ENCODE measurements at places on chromosomes 3 and 15. TPM values are rescaled to one million over a fixed set of nuclear protein-coding genes. Genes with fewer than 3 reads are reported as not detected.

The GCSAM gene
- total RNA-seq = not detected

The RTP4 gene
- total RNA-seq = 2.9 TPM

The GP9 gene
- total RNA-seq = not detected

The PIGZ gene
- total RNA-seq = 2.1 TPM

The FRMD5 gene
- 1.8 TPM for total RNA-seq

The ANKUB1 gene
- total RNA-seq = not detected

The AGBL1 gene
- not detected for total RNA-seq

The CACNA1D gene
- total RNA-seq = not detected

The HYAL1 gene
- 2.8 TPM for total RNA-seq

The DNAH12 gene
- not detected for total RNA-seq

The LRRC31 gene
- not detected for total RNA-seq

The GOLGA8G gene
- total RNA-seq = not detected

The GOLGA6L10 gene
- 1.8 TPM for total RNA-seq

The SMCO1 gene
- not detected for total RNA-seq
